Adrenal gland (tissue), 19 donors: ENCODE measurements at places on chromosomes 11 and 22.

GRCh38 chr11:26974996-26975395, 18.9 kb upstream of the FIBIN start:
- no peak for DNase-seq

DNA sequence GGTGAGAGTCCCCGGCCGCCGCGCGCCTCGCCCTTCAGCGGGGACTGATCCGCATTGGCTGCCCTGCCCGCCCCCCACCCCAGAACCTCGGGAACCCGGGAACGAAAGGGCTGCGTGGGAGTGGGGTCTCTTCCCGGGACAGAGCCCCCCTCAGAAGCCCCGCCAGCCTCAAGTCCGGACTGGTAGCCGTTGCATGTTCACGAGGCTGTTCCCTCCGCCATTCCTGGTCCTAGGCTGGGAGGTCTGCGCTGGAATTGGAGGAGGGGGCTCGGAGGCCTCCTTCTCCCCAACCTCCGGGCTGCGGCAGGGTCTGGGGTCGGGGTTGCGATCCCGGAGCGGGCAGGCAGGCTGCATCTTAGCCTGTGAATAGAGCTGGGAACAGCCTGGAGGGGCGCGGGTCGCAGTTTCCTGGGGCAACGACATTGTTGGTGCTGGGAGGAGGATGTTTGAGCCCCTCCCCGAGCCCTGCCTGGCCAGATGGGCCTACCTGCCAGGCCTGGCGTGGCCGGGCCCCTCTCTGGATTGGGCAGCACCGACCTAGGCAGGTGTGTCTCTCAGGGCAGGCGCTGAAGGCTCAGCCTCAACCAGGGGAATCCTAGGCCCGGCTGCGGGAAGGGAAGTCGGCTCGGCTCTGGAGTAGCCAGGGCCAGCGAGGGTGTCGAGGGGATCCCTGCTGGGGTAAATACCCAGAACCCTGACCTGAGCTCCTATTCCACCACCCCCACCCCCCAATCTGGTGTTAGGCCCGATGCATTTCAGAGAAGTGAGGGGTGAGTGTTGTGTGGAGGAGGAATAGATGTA, 670 bp downstream of the MAPK8IP1 start:
- no peak for DNase-seq

GRCh38 chr22:31253949-31254348, 38.3 kb downstream of the PIK3IP1 start:
- DNase-seq = no peak

DNA sequence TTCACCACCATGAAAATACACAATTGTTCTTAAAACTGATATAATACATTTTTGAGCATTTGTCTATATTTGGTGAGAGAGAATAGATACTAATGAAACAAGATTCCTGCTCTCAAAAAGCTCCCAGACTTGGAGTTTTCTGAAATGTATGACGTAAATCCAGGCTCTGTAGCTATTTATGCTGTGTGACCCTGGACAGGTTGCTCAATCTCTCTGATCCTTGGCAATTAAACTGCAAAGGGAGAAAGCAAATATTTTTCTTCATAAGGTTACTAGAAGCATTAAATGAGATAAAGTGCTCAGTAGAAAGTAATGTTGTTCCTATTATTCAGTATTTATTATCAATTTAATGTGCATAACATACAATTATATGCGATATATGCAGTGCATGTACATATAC, 42.5 kb downstream of the SVIP start:
- no peak for DNase-seq

DNA sequence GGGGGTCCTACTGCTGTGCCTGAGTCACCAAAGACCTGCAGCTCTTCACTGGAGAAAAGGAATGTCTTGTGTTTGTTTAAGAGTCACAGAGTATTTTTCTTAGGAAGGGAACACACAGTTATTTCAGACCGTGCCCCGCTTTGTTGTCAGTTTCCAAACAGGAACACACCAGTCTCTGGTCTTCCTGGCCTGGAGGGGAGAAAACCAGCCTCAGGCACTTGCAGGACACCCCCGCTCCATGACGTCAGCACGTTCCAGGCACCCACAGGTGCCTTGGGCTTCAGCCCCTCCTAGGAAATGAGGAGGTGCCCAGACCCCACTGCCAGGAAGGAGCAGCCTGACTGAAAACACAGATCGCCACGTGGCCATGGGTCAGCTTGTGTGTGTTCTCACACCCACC, 5.4 kb downstream of the DEAF1 start:
- DNase-seq = no peak

DNA sequence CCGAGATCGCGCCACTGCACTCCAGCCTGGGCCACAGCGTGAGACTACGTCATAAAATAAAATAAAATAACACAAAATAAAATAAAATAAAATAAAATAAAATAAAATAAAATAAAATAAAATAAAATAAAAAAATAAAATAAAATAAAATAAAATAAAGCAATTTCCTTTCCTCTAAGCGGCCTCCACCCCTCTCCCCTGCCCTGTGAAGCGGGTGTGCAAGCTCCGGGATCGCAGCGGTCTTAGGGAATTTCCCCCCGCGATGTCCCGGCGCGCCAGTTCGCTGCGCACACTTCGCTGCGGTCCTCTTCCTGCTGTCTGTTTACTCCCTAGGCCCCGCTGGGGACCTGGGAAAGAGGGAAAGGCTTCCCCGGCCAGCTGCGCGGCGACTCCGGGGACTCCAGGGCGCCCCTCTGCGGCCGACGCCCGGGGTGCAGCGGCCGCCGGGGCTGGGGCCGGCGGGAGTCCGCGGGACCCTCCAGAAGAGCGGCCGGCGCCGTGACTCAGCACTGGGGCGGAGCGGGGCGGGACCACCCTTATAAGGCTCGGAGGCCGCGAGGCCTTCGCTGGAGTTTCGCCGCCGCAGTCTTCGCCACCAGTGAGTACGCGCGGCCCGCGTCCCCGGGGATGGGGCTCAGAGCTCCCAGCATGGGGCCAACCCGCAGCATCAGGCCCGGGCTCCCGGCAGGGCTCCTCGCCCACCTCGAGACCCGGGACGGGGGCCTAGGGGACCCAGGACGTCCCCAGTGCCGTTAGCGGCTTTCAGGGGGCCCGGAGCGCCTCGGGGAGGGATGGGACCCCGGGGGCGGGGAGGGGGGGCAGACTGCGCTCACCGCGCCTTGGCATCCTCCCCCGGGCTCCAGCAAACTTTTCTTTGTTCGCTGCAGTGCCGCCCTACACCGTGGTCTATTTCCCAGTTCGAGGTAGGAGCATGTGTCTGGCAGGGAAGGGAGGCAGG, at the start of gene GSTP1:
Gene GSTP1, plus strand, starts transcription at position 566 of the 958 bp plus-strand sequence. Its CDS starts 32 bp downstream, at position 598.
- DNase-seq = peak; percentile 93
